AG08396 (cell line): ENCODE measurements at places on chromosomes 4 and X.
A peak's percentile ranks its signal among the peaks of the same experiment; 100 is the strongest.

- DNase-seq: peak; percentile 29
These were observed 33.4 kb upstream of the PHKA2 start for GRCh38 chrX:19017271-19017670.

DNA sequence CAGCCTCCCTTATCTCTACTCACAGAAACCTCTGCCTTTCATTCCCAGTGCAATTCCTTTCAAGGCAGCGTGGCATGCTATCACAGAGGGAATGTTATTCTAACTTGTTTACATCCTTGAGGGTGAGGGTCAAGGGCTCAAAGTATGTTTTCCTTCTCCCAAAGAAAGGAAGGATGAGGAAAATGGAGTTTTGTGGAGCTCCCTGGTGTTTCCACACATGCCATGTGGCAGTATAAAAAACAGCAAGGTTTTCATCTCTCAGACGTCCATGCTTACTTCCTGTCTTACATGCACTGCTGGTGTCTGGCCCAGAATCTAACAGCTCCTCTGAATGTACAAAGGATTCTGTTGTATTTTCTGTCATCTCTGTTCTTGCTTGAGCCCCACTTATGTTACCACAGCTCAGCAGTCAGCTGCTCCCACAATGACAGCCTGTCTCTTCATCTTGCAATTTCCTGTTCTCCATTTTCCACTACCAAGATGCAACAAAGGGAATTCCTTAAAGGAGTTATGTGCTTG lies 128.0 kb downstream of the SNCA start:
- peak; percentile 2 for DNase-seq

GRCh38 chr4:140109737-140110136 lies 44.2 kb downstream of the MAML3 start:
- DNase-seq: no peak

DNA sequence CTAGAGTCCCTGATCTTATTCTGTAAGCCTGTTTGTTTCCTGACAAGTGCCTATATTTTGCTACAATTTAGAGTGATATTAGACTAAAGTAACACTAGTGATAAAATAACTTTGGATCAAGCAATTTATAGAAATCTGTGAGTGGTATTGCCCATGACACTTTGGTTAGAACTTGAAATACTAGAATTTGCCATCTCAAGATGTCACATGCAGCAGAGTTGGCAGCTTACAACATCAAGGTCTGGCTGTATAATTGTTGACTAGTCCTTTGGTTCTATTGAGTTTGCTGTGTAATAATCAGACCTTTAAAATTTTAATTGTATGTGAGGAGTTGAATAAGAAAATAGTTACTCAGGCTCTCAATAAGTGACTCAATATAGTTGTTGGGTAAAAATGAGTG lies 167.1 kb downstream of the RAPGEF2 start:
- no peak for DNase-seq

GRCh38 chr4:154741131-154741665 lies 2.6 kb upstream of the LRAT start:
- DNase-seq: no peak

GRCh38 chrX:101803451-101803850 lies 128.4 kb downstream of the ZMAT1 start:
- no peak for DNase-seq

DNA sequence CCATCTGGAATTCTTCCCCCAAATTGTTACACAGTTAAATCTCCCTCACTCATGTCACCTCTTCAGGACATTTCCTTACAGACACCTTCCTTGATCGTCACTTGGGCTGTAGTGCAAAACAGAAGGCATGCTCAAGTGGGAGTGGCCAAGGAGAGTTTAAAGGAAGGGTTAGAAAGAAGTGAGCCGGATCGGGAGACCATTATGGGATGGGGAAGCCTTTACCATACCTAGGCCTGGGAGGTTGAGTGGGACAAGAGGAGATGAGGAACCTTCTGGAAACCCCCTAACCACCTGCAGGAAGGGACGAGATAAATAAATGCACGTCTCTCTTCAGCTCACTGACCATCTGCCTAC lies 102.7 kb downstream of the UCHL1 start:
- DNase-seq: no peak

DNA sequence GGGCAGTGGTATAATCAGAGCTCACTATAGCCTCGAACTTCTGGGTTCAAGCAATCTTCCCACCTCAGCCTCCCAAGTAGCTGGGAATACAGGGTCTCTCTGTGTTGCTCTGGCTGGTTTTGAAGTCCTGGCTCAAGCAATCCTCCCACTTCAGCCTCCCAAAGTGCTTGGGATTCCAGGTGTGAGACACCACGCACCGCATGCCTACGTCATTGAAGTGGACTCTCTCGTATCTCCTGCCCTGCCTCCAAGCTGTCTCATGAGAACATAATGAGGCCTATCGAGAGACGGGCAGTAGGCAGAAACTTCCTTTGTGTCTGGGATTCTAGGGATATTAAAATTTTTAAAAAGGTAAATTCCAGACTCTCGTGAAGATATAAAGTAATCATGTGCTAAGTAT lies 65.0 kb upstream of the NLGN4X start:
- DNase-seq: no peak

DNA sequence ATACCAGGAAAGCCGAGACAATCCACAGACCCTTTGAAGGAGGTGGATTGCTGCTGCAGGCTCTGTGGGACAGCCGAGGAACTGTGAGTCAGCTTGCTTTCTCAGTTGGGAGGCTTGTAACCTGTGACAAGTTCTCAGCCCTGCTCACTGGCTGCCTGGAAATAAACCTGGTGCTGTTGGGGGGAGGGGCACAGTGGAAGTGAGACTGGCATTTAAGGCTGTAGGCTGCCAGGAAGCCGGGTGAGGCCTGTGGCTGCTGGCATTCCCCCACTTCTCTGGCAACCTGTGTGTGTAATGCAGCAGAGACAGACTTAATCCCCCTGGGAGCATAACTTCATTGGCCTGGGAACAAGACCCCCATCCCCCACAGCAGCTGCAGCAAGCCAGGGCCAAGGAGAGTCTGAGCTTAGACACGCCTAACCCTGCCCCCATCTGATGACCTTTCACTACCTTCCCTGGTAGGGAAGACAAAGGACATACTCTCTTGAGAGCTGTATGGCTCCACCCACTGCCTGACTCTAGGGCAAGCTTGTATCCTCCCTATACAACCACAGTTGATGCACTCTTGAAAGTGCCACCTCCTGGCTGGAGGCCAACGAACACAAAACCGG lies 64.1 kb downstream of the ALPK1 start:
- no peak for DNase-seq

DNA sequence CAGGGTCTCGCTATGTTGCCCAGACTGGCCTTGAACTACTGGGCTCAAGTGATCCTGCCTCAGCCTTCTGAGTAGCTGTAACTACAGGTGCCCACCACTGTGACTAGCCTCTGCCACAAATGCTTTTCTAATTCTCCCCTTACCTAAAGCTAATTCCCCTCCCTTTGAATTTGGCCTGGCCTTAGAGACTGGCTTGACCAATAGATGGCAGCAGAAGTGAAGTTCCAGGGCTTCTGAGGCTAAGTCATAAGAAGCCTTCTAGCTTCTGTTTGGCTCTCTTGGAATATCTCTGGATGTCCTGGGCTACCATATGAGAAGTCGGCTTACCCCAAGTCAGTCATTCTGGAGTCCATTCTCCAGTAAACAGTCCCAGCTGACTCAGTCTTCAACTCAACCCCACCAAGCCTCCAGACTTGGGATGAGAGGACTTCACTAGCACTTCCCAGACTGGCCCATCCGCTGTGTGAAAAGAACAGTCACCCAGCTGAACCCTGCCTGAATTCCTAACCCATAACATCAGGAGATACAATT lies 61.0 kb downstream of the HPRT1 start:
- peak; percentile 57 for DNase-seq
